ENCODE measurements at places on chromosomes 1 and 21.

DNA sequence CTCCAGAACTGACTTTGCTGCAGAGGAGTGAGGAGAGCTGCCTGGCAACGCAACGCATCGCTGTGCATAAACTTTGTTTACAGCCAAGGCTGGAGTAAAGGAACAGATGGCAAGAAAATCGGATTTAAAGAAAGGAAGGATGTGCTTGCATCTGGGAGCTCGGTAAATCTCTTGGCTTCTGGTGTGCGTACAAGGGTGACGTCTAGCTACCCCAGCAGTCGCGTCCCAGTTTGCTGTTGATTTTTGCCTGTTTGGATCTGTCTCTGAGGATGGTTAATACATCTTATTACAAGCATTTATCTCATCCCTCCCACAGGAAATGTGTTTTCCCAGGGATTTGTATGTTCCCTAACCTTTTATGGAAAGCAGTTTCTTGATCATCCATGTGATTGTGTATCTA lies 73.3 kb upstream of the RALGPS2 start:
- no peak for DNase-seq

- DNase-seq = no peak
These were observed 7.9 kb downstream of the HYI start for GRCh38 chr1:43445606-43446387.

DNA sequence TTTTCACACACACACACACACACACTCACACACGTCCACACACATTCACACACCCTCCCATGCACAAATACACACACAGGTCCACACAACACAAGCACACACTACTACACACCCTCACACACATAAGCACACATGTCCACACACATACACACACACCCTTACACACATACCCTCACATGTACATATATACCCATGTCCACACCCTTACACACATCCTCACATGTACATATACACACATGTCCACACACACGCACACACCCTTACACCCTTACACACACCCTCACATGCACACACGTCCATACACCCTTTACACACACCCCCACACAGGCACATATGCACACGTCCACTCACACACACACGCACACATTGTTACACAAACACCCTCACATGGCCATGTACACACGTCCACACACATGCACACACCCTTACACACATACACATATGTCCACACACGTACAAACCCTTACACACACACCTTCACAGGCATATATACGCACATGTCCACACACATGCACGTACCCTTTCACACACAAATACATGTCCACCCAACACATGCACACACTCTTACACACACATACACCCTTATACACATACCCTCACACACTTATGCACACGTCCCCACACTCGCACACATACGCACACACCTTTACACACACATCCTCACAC lies 50.7 kb downstream of the RGS7 start:
- DNase-seq = no peak

GRCh38 chr1:211487672-211488208 lies 4.2 kb downstream of the RD3 start:
- no peak for DNase-seq

GRCh38 chr1:32221581-32221979 lies 573 bp downstream of the TMEM234 start:
- no peak for DNase-seq

DNA sequence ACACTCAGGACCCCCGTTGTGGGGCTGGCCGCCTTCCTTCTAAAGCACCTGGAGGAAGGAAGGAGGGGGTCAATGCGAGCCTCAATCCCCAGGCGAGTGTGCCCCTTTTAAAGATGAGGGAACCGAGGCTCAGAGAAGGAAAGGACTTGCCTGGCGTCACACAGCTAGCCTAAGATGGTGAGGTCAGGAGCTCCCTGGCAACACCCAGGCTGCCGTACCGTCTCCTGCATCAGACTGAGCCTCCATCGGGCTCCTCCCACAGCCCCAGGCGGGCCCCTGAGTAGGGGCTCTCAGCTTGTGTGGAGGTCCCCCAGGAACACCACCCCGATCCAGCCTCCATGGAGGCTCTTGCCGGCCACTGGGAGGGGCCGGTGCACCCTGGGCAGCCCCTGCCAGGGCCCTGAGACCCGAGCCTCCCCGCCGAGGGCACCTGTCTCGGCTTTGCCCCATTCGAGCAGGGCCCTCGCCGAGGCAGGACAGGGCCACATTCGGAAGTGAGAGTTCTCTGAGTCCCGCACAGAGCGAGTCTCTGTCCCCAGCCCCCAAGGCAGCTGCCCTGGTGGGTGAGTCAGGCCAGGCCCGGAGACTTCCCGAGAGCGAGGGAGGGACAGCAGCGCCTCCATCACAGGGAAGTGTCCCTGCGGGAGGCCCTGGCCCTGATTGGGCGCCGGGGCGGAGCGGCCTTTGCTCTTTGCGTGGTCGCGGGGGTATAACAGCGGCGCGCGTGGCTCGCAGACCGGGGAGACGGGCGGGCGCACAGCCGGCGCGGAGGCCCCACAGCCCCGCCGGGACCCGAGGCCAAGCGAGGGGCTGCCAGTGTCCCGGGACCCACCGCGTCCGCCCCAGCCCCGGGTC lies at the start of gene AIRE:
Gene AIRE, plus strand, starts transcription at position 739 of the 855 bp plus-strand sequence. CDS start 131 bp downstream, outside the sequence.
- DNase-seq = no peak

DNA sequence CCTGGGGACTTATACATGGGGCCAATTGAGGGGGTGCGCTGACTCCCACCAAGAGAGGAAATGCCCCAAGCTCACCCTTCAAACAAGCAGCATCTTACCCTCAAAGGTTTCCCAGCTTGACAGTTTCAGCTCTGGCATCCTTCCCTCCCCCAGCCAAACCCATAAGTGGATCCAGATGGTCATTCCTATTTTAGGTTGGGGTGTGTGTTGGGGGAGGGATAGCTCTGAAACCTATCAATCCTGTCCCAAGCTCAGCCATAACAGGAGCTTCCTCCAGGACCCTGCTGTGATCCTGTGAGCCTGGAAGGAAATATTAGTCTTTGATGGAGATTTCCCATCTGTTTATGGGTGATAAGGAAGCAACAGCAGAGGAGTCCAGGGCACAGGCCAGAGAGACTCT lies 3.4 kb upstream of the TMEM222 start:
- DNase-seq = no peak

- DNase-seq = no peak
These were observed 10.1 kb upstream of the UBE4B start for GRCh38 chr1:10022656-10023055.

All from activated naive CD4-positive, alpha-beta T cell (primary cell).